ENCODE measurements at places on chromosomes 4 and X.

DNA sequence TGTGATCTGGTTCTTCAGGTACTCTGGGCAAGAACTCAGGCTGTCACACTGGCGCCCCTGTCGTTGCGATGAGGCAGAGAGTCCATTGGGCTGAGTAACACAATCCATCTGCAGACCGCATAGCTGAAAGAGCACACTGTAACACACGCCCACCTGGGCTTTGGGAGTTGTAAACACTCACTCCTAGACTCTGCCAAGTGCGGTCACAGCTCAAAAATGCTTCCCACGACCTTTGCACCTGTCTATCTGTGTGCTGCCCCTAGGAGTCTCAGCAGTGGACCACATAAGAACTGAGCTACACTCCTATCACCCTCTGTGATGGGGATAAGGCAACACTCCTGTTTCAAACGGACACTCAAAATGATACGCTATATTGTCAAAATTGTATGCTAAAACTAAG lies 2028.3 kb downstream of the PCDH7 start:
- no peak for DNase-seq

DNA sequence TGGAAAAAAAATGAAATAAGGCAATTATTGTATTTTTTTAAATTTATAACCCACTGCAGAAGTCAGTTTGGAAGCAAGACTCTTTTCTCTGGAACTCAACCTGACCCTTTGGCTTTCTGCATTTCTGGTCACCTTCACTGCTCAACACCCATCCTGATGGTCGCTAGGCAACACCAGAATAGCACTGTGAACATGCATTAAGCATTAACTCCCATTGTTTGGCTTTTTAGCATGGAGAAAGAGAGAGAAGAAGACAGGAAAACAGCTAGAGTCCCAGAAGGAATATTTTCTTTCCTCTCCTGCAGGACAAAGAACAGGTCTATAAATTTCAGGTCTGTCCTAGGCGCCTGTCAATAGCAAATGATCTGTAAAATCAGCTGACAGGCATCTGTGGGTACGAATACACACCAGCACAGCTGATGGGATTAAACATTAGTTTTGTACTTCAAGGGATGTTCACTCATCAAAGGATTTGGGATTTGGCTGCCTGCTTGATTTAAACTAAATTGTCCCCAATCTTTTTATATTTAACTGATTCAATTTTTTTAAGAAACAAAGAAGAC lies 137.2 kb upstream of the ETNPPL start:
- no peak for DNase-seq

DNA sequence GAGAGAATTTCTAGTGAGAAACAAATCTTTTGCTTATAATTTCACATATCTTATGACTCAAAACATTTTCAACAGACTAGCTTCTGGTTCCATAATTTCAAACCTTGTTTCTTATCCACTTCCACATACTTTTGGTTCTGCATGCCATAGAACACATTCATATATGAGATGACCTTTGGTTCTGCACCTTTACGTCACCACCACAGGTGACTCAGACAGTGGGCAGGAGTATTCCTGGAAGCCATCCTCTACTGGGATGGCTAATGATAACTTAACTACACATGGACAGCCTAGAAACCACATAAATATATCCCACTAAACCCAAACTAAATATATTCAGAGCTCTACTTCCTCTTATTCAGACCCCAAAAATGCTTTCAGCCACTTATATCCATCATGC lies 133.3 kb downstream of the DCK start:
- DNase-seq, result peak; percentile 97

- DNase-seq, result no peak
These were observed 7.4 kb upstream of the LOC101059915 start for GRCh38 chrX:71659959-71660358.

- DNase-seq, result no peak
These were observed 31.2 kb upstream of the ZNF280C start for GRCh38 chrX:130300010-130300282.

GRCh38 chr4:119490335-119490734 lies 138.3 kb downstream of the PDE5A start:
- DNase-seq, result no peak

- no peak for DNase-seq
These were observed 8.0 kb upstream of the CDKN2AIP start for GRCh38 chr4:183436417-183436816.

GRCh38 chr4:168871632-168872031 lies 138.4 kb downstream of the CBR4 start:
- DNase-seq, result no peak

- DNase-seq, result no peak
These were observed 37.4 kb downstream of the FAM241A start for GRCh38 chr4:112182604-112183003.

DNA sequence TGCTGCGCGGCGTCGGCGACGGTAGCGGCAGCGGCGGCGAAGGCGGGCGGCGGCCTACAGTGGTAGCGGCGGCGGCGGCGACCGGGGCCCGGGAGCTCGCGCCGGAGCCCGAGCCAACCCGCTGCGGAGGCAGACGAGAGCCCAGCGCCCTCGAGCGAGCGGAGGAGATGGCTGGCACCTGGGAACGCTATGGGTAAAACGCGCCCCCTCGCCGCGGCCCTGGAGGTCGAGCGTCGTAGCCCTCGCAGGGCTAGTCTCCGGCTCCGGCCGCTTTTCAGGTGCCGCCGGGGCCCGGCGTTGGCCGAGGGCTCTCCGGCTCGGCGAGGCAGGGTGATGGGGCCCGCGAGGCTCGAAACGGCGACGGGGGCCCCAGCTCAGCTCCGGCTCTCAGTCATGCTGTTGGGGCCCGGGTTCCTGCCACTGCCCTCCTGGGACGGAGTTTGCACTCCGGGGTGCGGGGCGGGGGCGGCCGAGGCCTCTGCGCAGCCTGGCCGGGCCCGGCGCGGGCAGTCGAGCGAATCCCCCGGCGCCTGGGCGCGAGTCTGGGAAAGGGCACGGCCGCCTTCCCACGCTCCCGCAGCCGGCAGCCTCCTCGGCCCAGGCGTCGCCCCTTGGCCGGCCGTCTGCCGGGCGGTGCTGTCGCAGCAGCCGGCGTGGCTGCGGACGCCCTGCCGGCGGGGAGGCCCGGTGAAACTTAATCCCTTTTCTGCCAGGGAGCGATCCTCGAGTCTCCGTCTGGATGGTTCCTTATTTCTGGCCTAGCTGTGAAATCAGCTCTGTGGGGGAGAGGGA lies 768 bp downstream of the MID2 start:
- no peak for DNase-seq

DNA sequence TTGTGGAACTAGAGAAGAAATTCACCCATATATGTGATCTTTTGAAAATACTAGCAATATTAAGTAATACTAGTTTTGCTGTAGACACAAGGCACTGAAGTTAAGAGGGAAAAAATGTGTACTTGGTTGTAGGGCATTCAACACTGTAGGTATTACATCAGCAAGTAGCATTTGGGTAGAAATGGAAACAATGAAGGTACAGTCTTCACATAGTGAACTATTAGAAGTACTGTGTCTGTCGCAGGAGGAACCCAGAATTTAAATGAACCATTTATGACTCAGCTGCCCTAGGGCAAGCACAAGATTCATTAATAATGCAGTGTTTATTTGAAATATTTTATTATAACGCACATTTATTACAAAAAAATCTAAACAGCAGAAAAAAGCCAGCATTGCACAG lies 572.7 kb upstream of the TENM3 start:
- no peak for DNase-seq

DNA sequence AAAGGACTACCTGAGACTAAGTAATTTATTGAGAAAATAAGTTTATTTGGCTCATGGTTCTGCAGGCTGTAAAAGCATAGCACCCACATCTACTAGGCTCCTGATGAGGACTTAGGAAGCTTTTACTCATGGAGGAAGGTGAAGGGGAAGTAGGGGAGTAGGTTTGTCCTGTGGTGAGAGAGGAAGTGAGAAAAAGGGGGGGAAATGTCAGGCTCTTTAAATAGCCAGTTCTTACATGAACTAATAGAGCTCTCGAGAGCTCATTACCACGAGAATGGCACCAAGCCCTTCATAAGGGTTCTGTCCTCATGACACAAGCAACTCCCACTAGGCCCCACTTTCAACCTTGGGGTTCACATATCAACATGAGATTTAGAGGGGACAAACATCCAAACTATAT lies 125.5 kb upstream of the NRK start:
- no peak for DNase-seq

DNA sequence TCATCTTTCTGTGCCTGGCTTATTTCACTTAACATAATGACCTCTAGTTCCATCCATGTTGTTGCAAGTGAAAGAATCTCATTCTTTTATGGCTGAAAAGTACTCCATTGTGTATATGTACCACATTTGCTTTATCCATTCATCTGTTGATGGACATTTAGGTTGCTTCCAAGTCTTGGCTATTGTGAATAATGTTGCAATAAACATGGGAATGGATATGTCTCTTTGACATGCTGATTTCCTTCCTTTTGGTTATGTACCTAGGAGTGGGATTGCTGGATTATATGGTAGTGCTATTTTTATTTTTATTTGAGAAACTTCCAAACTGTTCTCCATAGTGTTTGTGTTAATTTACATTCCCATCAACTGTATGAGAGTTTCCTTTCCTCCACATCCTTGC lies 71.2 kb downstream of the TACR3 start:
- no peak for DNase-seq

Data from non-pigmented ciliary epithelial cell (primary cell).